Activated CD4-positive, alpha-beta T cell treated with anti-CD3 and anti-CD28 coated beads, Interleukin-2, amount 50 U/mL, for 24 hours (primary cell): ENCODE measurements at places on chromosomes 6 and 20.

DNA sequence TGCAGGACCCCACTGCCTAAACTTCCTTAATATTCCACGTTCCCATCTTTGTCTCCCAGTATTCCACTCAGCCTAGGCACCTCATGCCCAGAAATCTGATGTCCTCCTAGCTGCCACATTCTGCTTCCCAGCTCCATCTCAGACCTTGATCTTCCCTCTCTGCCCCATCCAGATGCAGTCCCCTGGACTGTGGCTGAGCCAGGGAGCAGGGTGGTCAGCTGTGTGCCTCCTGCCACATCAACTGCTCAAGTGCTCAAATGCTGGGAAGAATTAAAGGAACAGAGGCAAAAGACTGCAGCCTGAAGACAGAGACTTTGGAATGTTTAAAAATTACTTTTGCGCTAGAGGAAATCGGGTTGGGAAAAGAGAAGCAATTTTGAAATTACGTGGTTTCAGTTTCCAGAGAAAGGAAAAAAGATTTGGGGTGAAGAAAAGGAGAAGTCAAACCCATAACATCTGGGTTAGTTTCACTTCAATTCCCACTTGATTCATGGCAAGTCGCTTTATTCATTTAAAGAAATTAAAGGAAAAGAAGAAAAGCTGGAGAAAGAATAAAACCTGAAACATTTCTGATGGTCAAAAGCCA, 704.8 kb downstream of the PTPRT start:
- DNase-seq: no peak

GRCh38 chr20:51542571-51543421, at the start of gene NFATC2:
NFATC2 (minus strand) TSS chr20:51542719; CDS start chr20:51542499, 220 bp downstream.
- DNase-seq: peak; percentile 36

DNA sequence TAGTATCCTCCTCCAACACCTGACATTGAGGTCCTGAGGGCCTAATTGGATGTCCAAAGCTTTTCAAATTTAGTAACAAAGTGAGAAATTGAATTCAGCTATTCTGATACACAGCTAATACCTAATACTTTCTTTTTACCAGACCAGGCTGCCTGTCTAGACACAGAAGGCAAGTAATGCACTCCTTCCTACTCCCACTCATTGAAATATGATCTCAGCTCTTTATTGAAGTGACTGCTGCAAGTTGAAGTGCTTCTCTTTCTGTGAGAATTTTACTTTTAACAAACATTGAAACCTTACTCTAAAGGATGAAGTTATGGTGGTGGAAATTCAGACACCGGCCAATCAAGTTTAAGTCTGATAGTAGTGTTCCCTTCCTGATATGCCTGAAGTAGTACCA, 90.8 kb upstream of the OGFRL1 start:
- no peak for DNase-seq

- DNase-seq: no peak
Measured at GRCh38 chr20:3732327-3733118, at the start of gene HSPA12B. HSPA12B (plus strand) TSS chr20:3732685; CDS start chr20:3738675, 5,990 bp downstream.

DNA sequence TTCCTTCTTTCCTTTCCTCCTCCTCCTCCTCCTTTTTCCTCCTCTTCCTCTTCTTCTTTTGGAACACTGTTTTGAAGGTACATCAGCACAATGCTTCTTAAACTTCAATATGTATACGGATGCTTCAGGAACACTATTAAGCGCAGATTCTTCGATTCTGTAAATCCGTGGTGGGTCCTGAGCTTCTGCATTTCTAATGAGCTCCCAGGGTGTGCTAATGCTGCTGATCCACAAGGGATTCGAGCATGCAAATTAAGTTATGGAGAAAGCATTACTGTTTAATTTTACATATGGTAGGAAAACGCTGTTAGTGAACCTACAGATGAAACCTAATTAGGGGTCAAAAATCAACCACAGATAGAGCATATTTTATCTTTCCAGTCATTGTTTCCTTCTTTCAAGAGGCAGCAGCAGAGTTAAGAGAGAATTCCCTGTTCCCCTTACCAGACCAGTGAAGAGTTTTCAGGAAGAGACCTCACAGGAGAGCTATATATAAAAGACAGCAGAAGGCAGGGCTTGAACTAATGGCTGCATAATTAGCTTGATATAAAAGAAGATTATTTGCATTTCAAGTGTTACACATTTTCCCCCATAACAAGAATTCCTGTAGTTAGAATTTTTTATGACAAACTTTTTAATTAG, 47.2 kb downstream of the KIF13A start:
- DNase-seq: no peak

DNA sequence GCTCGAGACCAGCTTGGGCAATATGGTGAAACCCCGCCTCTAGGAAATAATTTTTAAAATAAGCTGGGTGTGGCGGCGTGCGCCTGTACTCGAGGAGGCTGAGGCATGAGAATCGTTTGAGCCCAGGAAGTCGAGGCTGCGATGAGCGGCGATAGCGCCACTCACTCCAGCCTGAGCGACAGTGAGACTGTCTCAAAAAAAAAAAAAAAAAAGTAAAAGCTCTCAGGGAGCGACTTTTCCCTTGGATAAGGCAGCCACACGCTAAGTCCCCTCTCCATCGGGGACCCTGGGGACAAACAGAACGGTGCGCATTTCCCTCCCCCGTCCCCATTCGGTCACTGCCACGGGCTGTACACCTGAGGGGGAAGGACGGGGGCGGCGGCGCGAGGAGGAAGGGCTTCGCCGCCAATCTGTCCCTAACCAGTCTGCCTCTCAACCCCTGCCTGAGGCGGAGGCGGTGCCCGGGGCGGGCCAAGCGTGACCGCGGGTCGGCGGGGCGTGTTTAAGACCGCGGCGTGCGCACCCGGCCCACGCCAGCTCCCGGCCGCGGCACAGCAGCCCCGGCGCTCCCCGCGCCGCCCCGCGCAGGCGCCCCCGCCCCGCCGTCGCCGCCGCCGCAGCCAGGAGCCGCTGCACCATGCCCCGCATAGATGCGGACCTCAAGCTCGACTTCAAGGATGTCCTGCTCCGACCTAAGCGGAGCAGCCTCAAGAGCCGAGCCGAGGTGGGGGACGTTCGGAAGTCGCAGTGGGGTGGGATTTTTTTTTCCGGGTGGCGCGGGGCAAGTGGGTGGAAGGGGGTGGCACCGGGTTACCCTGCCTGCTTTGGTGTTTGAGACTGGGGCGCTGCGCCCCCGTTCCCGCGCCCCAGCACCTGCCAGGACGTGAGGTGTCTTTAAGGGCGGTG, at the start of gene GMPR:
GMPR (plus strand) TSS at position 531 of the 906 bp plus-strand sequence; CDS start at position 638, 107 bp downstream.
- DNase-seq: peak; percentile 27

- DNase-seq: no peak
Measured at GRCh38 chr20:31515775-31516107, 1.5 kb downstream of the HM13 start.

DNA sequence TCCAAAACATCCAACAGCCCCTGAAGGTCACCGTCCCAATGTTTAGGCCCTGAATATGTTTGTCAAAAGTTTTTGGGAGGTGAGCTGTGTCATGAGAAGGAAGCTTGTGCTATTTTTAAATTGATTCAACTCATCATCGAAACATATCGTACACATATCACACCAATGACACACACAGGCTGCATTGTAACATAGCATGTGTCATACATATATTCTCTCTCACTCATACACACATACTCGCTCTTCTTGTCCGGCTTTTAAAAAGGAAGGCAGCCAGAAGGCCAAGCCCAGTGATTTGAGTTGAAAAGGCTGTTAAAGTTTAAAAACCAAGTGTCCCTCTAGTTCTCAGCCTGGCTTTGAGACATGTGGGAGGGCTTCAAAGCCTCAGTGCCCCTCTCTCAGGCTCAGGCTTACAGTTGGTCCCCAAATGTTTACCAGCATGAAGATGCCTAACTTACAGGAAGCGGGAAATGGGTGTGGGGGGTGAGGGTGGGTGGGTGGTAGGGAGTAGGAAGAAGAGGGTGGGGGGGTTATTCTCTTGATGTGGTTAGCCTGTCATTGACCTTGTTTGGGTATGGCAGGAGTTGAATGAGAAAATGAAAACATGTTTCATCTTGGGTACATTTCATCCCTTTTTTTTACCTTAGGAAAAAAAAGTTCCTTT, 3.3 kb upstream of the PRDM1 start:
- no peak for DNase-seq

DNA sequence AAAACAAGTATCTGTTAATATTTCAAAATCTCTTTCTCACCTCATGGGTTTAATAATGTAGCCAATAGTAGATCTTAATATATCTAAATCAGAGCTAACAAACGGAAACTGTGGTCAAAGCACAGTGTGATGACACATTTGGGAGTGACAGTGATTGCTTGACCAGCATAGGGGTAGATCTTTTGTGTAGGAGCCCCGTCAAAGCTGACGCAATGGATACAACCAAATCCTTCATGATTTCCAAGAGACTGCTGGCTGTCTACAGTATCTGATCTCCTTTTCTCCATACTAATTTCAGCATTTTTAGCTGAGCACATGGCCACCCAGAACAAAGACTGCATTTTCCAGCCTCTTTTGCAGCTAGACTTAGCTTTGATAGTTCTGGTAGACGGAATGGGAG, 299.3 kb upstream of the ECI2 start:
- no peak for DNase-seq

DNA sequence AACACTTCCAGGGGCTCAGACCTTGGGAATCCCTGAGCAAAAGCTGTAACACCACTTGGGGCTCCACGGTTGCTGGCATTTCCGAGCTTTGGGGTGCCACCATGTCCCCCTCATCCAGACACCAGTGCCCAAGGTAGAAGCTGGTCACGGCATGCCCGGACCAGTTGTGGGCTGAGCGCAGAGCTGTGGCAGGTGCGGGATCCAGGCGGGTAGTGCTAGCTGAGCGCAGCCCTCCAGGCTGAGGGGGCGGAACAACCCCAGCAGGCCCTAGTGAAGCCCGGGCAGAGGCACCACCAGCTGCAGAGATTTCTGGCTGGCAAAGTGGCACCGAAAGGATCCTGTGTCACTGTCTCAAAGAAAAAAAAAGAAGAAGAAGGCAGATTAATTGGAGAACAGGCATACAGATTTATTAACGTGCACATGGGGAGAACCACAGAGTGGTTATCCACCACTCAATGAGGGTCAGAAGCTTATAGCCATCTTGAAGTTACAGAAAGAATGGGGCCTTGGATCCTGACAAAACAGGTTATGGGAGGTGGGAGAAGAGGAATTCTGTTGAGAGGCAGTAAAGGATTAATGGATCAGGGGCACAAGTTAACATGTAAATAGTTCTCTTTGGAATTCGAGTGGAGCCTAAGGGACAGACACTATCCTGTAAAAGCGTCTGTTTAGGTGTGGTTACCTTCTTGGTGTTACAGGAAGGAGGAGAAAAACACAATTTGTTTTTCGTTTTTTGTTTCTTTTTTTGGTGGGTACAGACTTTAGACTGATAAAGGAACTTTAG, 107.5 kb downstream of the CD24 start:
- no peak for DNase-seq

- DNase-seq: no peak
Measured at GRCh38 chr6:162385980-162386379, 341.6 kb downstream of the PRKN start.

DNA sequence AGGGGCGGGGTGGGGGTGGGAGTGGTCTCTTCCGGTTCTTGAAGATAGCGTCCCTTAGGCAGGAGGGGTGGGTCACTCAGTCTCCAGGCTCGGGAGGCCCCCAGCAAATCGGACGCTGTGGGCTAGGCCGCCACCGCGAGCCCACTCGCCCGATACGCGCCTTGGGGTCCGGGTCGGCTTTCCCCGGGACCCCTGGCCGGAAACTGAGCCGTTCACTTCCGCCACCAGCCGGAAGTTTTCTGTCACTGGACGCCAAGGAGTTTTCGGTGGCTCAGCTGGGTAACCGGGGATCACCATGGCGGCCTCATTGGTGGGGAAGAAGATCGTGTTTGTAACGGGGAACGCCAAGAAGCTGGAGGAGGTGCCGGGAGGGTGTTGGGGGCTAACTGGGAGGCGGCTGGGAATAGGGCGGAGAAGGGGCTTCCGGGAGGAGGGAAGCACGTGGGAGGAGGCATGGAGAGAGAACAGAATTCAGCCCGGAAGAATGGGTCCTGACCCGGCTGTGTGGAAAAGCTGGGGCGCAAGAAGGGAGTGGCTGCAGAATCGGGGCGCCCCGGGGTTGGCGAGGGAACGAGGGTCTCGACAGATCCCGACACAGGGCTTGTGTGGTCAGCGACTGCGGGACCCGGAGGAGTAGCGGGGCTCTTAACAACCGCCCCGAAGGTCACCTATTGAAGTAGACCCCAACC, at the start of gene ITPA:
ITPA (plus strand) TSS at position 242 of the 689 bp plus-strand sequence; CDS start at position 296, 54 bp downstream.
- peak; percentile 45 for DNase-seq

DNA sequence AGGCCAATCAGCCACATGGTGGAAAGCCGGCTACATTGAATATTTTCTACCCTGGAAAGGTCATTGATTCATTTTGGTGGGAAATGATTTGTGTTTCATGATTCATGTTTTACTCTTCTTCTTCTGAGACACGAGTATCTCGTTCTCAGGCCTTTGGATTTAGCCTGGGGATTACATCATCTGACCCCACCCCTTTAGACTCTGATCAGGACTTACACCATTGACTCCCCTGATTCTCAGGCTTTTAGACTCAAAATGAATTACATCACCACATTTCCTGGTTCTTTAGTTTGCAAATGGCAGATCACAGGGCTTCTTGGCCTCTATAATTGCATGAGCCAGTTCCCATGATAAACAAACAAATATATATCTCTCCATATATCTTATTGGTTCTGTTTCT, 228.8 kb downstream of the ADGRG6 start:
- no peak for DNase-seq

- DNase-seq: no peak
Measured at GRCh38 chr6:48817333-48818051, 645.6 kb downstream of the MMUT start.

DNA sequence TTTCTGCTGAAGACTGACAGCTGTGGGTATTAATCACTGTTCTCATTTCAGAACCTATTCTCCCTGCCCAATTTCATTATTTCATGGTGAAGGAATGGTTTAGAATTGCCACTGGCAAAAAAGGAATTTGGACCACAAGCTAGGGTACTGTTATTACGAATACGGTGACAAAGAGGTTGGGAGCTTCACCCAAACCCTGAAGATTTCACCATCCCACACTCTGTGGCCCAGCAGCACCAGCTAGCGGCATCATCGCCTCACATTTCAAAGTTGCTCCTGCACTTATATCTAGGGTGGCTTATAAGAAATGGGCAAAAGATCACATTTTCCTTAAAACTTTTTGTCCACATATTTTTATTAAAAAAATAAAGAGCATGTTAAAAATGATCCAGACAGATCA, 236.1 kb downstream of the SYNDIG1 start:
- no peak for DNase-seq

DNA sequence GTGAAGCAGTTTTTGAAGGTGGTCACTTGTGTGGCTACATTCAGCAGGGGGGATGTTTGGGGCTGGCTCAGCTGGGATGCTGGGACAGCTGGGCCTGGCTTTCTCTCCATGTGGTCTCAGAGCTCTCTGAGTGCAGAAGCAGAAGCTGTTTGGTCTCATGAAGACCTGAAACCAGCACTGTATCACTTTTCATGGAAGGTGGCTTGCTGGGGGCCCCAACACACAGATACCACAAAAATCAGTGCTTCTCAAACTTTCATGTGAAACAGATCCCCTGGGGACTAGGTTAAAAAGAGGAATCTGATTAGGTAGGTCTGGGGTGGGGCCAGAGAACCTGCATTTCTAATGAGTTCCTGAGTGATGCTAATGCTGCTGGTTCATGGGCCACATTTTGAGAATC, 347.3 kb downstream of the DHX35 start:
- no peak for DNase-seq

GRCh38 chr6:41976794-41977484, 35.3 kb upstream of the CCND3 start:
- DNase-seq: peak; percentile 58
